ENCODE measurements at places on chromosomes 5 and 9.
A peak's percentile ranks its signal among the peaks of the same experiment; 100 is the strongest.

DNA sequence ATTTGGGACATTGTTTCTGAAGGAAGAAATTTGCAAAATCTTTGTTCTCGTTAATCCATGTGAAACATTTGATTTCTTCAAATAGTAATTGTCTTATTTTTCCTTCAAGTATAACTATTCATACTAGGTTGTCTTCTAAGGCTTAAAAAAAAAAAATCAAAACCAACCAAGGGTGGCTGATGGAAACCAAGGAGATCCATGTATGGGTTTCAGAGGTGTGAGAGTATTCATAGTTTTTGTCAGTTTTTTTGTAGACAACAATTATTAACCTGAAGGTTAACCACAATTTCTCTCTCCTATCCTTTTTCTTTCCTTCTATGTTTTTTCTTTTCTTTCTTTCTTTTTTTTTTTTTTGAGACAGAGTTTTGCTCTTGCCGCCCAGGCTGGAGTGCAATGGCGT is 35.4 kb downstream of the KDM4C start:
- DNase-seq: no peak

DNA sequence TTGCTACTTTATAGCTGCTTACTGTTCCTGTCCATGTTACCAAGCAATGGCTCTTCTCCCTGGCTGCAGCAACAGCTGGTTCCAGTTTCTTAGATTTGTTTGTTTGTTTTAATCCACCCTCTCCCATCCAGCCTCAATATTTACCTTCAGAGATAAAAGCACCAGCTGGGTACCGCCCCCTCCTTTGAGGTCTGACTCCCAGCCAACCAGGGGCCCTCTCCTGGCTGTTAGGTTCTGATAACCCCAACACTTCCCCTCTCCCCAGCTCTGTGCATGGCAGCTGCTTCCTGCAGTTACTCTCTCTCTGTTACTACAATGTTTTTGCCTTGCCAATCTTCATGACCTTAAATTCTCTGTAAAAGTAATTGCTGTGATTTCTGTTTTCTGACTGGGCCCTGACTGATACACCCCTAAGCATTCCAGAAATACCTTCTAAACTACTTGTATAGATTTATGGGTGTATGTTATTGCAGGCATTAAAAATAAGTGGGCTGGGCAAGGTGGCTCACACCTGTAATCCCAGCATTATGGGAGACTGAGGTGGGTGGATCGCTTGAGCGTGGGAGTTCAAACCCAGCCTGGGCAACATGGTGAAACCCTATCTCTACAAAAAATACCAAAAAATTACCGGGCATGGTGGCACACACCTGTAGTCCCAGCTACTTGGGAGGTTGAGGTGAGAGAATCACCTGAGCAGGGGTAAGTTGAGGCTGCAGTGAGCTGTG is 2.6 kb upstream of the GCNT1 start:
- peak; percentile 11 for DNase-seq

DNA sequence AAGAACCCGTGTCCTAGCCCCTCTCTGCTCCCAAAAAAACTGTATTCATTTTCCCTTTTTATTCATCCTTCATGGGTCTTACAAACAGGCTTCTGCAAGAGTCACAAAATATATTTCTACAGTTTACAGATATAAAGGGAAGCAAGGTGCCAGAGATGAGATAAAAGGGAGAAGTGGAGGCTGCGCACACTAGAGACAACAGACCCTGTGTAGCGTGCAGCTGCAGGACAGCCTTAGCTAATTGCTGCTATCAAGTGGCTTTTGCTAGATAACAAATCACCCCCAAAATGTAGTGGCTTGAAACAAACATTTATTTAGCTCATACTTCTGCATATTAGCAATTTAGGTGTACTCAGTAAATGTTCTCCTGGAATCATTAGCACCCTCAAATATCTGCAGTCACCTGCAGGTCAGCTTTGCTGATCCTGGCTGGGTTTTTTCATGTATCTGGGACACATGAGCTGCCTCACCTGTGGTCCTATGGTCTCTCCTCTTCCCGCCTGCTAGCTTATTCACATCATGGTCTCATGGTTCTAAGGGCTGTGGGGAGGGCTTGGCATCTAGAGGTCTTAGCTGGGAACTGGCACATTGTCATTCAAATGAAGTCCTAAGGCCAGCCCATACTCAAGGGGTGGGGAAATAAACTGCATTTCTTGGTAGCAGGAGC is 29.4 kb downstream of the ARHGEF37 start:
- no peak for DNase-seq

GRCh38 chr5:100654895-100655294 is 119.7 kb downstream of the FAM174A start:
- DNase-seq: no peak

GRCh38 chr9:111854799-111855198 is 41.8 kb upstream of the UGCG start:
- DNase-seq: no peak

DNA sequence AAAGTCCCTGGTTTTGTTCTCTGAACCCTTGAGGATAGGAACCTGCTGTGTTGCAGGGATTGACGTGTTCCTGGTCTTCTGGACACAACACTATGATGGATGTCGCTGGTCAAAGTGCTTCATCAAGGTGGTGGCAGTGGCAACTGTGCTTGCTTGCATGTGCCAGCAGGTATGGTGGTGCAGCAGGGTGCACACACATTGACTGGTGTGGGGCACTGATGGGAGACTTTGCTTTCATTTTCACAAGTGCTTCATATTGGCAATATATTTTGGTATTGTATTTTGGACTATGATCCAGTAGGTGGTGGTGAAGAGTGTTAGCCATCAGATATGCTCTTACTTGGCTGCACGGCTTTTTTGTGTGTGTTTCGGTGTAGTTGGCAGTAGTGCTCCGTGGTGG is 479.8 kb upstream of the CTNND2 start:
- DNase-seq: no peak

- DNase-seq: no peak
These were observed 155.5 kb upstream of the WWC1 start for GRCh38 chr5:168135897-168136296.

GRCh38 chr9:4214486-4214885 is 85.4 kb downstream of the GLIS3 start:
- no peak for DNase-seq

DNA sequence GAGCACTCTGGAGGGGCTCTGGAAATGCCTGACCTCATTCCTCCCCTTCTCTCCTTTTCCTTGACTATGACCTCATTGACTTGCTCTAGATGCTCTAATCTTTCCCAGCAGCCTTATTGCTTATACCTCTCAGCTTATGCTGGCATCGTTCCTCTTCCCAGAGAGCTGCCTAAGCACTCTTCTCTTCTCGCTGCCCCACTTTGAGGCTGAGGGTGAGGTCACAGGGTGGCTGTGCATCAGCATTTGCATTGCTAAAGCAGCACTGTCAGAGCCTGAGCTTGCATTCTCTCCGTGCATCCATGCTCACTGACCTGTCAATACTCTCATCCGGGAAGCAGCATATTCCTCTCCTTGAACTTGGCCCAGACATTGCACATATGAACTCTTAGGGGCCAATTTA is 96.4 kb upstream of the NTRK2 start:
- no peak for DNase-seq

- DNase-seq: peak; percentile 9
These were observed 63.9 kb downstream of the PCDH1 start for GRCh38 chr5:141814064-141814964.

DNA sequence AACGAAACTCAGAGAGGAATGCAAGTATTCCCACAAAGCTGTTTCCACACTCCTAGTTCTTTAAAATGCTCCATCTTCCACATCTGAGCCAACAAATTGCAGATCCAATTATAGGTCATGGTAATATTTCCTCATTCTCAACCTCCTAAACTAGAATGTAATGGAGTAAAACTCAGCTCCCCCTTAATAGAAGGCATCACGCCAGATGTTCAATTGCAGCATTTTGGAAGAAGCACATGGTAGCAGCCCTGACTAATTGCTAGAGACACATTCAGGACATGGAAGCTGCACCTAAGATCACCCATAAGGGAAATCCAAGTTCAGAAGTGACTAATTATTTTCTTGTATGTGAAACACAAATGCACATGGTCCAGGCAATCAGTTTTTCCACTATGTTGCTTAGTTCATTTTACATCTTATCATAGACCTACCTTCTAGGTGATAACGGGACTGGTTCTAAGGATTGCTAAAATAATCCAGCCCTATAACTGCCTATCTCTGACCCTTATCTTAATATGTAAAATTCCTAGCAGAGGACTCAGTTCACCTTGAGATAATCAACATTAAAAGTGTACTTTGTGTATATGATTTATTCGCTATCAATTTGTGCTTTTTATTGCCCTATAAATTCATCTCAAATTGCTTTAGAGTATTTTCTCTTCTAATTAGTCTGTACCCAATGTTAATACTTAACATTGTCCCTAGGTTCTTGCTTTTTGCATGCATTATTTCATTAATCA is 75.1 kb downstream of the GABRB2 start:
- no peak for DNase-seq

All from activated CD4-positive, alpha-beta T cell treated with anti-CD3 and anti-CD28 coated beads, Interleukin-2, amount 50 U/mL, for 4 hours (primary cell).